ENCODE measurements at places on chromosomes 2 and 18. TPM values are rescaled to one million over a fixed set of nuclear protein-coding genes. Genes with fewer than 3 reads are reported as not detected.

GRCh38 chr2:81739966-81740365 lies 1435.4 kb upstream of the LRRTM1 start:
- DNase-seq, result no peak

HOXD4 gene
- not detected for total RNA-seq

RNASEH1 gene
- 23.5 TPM for total RNA-seq

DNA sequence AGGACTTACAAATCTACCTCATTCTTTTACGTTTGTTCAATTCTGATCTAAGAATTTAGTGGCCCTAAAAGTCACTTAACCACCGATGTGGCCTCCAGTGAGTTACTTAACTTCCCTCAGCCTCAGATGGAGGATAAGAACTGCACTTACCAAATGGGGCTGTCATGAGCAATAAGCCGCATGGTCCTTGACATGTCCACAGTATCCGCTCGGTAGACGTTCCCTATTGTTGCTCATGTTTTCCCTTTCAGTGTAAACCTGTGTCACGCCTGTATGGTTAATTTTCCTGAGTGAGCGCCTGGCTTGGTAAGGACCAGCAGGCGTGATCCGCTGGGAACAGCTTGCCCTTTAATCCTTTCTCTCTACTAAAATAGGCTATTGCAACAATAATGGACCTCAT lies 20.3 kb downstream of the SEC11C start:
- DNase-seq, result no peak

CKAP2L gene
- total RNA-seq, result 14.0 TPM

ZC3H6 gene
- total RNA-seq, result 8.6 TPM

LAMA3 gene
- total RNA-seq, result 19.2 TPM

DNA sequence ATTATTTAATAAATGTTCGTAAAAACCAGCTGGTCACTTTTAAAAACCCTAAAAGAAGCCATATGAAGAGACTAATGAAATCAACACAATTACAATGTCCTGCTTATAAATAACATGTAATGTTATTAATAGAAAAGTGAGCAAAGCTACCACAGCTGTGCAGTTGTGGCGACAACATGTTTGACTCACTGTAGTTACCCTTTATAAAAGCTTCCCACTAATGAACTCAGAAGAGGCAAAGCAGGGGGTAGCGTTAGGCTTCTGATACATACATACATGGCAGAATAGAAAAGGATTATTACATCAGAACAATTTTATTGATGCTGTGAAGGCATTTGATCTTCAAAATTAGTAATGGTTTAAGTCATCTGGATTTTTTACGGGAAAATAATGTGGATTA lies 219.7 kb downstream of the SLC4A10 start:
- DNase-seq, result no peak

DNA sequence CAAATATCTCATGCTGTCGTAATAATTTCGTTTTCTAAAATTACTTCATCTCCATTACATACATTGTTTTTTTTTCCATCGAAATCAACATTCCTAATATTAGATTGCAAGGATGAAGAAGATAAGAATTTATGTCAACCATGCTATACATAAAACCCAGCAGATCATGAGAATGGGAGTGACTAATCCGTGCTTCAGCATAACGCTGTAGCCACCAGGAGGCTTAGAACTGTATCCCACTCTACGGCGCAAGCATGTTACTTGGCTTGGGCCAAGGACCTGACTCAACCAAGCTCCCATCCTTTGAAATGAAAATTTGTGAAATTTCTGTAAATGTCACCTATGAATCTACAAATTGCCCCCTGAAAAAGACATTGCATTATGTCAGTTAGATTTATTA lies 392.5 kb downstream of the FIGN start:
- DNase-seq, result no peak

CNDP1 gene
- total RNA-seq, result not detected

GRCh38 chr2:43486603-43487002 lies 109.2 kb downstream of the THADA start:
- no peak for DNase-seq

AP1S3 gene
- total RNA-seq, result 43.9 TPM
